Uterus (tissue), 4 donors: ENCODE measurements at places on chromosomes 11 and 22. TPM values are rescaled to one million over a fixed set of nuclear protein-coding genes. Genes with fewer than 3 reads are reported as not detected.
A peak's percentile ranks its signal among the peaks of the same experiment; 100 is the strongest.

SSH3 gene
- total RNA-seq: 21.2 TPM

DNA sequence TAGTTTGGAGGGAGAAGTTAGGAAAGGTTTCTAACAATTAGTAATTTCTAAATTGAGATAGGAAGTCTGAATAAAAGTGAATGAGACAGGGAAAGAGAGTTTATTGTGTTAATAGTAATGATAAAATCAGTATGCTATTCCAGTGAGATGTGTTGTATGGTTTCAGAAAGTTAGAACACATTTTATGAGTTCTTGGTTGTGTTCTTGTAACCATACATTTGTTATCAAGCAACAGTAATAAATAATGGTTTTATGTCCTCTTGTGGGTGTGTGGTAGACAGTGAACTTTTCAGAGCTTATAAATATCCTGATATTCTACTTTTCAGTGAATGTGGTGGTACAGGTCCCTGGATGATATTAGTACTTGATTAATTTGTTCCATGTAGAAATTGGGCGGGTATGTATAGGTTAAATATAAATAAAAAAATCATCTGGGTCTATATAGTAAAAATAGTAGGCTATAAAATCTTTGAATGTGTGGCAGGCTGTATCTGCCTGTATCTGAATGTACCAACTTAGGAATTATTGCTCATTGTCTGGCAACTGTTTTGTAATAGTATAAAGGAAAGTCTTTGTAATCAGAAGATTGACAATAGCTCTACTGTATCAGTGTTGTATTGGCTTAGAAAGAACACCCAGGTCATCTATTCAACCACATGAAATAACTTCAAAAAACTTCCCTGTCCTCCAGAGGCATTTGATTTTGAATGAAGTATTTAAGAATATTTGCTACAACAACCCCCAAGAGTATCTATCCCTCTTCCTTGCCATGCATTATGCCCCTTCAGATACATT lies 54.8 kb downstream of the UVRAG start:
- H3K27ac ChIP-seq: no peak overlapping the region
- H3K36me3 ChIP-seq: no peaks in the 10 kb centered on the region
- H3K4me3 ChIP-seq: no peak overlapping the region
- no peak for DNase-seq
- H3K4me1 ChIP-seq: no peaks in the 10 kb centered on the region
- H3K27me3 ChIP-seq: no peaks in the 10 kb centered on the region

DNA sequence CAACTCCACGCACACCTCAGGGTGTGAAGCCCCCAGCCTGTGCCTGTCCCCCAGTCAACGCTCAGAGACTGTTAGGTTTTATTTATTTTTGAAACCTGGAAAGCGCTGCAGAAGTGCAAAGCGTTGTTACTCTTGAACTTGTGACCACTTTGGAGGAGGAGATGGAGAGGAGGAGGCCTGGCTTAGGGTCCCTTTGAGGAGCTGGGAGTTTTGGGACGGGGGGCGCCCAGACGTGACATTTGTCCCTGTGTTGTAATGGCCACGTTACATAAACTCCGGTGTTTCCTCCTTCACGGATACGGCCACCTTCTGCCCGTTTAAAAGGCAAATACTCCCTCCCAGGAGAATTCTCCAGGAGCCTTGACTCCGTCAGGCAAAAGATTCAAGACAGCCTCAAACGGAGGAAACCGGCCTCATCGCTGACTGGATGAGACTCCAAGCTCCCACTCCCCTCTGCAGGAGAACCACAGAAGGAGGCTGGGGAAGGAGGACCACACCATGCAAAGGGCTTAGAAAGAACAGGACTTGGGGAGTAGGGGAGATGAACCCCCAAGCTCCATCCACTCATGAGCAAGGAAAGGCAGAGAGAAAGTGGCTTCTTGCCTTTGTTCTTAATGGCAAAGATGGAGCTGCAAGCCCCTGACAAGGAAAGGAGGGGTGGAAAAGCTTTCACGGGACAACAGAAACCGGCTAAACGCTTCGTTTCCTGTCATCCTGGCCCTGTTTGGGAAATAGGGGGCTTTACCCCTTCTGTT lies 630 bp downstream of the PIK3IP1 start:
- peak overlapping the region; percentile 100 for H3K27ac ChIP-seq
- no peak for DNase-seq
- H3K27me3 ChIP-seq: no peaks in the 10 kb centered on the region

- H3K27ac ChIP-seq: peak overlapping the region; percentile 43
- no peaks in the 10 kb centered on the region for H3K27me3 ChIP-seq
- no peaks in the 10 kb centered on the region for H3K36me3 ChIP-seq
- no peaks in the 10 kb centered on the region for H3K4me1 ChIP-seq
- DNase-seq: peak; percentile 60
These were observed 38.8 kb upstream of the POU2AF1 start for GRCh38 chr11:111417766-111418435.
